ENCODE measurements at places on chromosomes 12 and 14.

- no peak for DNase-seq
Observed at GRCh38 chr12:29744365-29744764, 39.4 kb downstream of the TMTC1 start.

DNA sequence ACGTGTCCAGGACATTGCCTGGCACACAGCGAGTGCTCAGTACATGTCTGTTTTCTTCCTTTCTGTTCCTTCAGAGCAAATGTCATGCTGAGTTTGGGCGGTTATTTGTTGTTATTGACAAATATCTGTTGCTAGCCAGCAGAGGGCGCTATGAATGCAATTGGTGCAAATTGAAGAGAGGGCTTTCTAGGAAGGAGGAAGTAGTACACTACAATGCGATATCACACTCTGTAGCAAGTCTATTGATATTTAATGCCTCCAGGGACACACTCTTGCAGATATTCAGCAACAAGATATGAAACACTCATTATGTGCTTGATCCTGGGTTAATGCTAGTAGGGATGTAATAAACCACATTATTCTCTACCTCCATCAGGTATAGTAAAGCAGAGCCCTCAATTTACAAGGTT lies 267.3 kb upstream of the SRRM4 start:
- no peak for DNase-seq

DNA sequence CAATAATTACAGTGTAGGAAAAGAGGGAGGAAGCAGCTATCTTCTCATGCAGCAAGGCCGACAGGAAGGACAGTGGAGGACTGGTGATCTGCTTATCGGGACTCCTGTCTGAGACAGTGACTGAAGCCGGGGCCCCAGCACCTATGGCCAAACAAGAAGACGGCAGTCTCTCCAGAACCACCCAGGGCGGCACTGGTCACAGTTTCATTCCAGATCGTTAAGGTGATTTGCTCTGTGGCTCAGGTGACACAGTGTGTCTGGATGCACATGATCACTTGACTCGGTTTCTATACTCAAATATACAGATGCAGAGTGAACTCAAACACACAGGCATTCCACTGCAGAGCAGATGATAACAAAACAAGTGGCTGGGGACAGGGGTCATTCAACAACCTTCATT lies 52.1 kb upstream of the CORO1C start:
- no peak for DNase-seq

DNA sequence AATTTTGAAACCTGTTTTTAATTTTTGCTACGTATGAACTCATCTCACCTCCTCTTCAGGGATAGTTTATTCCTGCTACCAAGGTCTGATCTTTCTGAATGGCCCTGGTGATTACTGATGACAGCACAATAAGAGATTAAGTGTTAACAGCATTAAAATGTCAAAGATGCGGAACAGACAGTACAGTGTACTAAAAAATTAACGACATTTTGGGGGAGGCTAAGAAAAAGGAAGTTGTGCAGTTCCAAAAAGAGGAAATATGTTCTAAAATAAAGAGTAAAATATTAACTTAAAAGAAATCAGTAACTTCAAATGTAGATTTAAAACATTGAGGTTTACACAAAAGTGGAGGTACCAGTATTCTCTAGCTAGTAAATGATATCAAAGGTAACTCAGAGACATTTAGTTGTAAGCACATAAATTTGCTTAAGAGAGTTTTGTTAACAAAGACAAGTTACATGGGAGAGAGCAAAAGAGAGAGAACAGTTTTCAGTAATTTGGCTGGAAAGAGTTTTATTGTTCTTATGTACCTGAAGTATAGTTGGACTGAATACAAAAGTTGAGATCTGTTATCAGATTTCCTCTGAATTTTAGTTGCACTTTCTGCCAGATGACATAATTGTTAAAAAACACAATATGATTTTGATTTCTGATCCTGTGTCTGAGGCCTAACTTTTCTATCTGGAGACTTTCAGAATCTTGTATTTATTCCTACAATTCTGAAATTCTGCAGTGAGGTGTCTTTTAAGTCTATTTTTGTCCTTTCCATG lies 4.2 kb upstream of the CLECL1 start:
- DNase-seq: no peak

GRCh38 chr14:81594012-81594411 lies 60.4 kb upstream of the SEL1L start:
- no peak for DNase-seq

DNA sequence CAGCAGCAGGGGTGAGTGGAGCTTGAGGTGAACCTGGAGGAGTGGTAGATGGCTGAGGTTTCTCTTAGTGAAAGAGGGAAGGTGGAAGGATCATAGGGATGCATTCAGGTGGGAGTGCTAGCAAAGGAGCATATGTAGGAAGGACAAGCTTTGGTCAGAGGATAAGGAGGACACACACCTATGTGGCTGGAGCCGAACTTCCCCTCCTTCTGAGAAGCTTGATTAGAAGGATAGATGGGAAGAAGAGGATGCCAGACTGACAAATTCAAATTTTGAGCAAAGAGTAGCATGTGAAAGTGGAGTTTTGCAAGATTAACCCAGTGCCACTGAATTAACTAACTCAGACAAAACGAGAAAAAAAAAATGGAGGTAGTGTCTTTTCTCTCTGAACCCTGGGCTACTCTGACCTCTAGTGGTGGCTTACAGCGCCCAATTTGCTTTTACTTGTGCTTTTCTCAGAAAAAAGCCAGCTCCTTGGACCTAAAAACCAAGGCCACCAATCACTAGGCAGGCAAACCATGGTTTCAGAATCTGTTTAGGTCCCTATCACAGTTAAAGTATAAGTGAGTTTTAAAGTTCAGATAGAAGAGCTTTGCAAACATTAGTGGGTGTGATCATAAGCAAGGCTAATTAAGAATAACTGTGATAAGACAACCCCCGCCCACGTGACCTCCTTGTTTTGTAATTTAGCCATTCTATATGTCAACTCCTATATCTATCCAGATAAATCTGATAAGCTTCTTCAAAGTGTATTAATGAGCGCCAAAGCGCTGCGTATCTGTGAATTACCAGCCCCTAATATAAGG lies 15.5 kb downstream of the EMP1 start:
- peak; percentile 46 for DNase-seq

- DNase-seq: no peak
Observed at GRCh38 chr12:120181991-120182631, 12.4 kb downstream of the GCN1 start.

- DNase-seq: no peak
Observed at GRCh38 chr12:116138781-116139180, 138.7 kb downstream of the MED13L start.

- no peak for DNase-seq
Observed at GRCh38 chr14:88229428-88229827, 93.6 kb downstream of the KCNK10 start.

DNA sequence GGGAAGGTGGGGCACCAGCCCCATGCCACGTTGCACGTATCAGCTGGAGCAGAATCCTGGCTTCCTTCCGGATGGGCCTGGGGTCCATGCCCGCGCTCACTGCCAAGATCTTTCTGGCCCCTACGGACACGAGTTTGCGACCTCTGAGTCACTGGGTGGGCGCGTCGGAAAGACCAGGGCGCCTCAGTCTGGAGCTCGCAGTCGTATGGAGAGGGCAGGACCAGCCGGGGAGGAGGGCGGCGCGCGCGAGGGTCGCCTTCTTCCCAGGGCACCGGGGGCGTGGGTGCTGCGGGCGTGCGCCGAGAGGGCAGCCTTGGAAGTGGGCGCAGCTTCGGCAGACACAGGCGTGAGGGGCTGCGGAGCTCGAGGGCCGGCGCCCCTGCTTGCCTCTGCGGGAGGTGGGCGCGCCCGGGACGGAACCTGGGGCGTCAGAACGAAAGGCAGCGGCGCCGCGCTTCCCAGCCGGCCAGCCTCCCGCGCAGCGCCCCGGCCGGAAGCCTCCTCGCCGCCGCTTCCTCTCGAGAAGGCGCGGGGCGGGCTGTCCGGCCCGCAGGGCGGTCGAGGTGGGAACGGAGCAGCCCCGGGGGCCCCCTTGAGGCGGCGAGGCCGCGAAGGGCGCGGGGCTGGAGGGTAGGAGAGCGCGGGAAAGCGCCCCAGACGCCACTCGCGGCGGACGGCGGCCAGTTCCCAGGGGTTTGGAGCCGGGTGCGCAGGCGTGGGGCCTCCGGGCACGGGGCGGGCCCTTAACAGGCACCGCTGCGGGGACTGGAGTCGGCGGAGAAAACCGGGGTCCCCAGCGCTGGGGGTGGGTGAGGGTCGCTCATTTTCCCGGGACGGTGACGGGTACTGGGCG lies at the start of gene ARL6IP4:
Gene ARL6IP4, plus strand, starts transcription at position 499 of the 853 bp plus-strand sequence. CDS start 459 bp downstream, outside the sequence.
- peak; percentile 33 for DNase-seq

GRCh38 chr12:23217667-23218066 lies 592.7 kb downstream of the ETNK1 start:
- DNase-seq: no peak

- DNase-seq: no peak
Observed at GRCh38 chr14:77717608-77718305, 9.9 kb downstream of the SLIRP start.

DNA sequence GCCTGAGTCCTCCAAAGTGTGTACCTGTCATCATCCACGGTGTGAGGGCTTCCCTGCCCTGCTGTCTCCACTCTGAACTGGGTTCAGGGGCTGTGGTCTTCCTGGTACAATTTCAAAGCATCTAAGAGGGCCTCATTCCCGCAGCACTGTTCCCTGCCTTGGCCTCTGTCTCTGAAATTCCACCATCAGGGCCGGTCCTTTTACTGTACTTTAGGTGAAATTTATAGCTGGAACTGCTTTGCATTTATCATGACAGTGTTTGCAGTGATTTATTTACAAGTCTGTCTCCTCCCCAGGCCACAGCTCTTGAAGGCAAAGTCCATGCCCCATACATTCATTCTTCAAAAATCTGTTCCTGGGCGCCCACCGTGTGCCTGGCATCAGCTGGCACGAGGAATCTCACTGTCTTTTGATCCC lies 36.9 kb upstream of the NCOR2 start:
- no peak for DNase-seq

DNA sequence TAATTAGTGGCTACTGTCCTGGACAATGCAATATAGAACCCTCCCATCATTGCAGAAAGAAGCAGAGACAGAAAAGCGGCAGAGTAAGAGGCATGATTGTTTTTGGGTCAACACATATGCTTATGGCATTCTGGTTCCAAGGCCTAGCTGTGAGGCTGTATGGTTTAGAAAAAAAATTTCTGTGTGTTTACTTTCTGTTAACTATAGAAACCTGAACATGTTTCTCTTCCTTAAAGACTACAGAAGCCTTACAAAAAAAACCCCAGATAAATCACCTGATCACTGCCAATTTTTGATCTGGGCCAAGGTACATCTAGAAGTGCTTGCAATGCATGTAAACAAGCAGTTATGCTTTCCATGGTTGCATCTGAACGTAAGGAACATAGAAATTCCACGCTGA lies 100.0 kb upstream of the HECTD1 start:
- no peak for DNase-seq

DNA sequence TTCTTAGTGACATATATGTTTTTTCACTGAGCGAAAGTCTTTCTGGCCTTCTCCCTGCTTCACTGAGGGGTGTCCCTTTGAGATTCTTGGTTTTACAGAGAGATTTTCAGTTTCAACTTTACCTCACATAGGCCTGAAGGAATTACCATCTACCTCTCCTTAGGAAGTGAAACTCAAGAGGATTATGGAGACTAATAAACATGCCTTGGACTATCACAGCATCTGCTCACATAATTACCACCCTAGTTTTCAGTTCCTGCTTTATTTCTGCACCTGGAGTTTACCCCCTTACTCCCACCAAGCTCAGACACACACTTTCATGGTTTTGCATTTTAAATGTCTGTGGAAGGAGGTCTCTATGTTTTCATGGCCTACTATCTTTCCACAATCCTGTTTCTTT lies 118.3 kb upstream of the SCAF11 start:
- DNase-seq: no peak

DNA sequence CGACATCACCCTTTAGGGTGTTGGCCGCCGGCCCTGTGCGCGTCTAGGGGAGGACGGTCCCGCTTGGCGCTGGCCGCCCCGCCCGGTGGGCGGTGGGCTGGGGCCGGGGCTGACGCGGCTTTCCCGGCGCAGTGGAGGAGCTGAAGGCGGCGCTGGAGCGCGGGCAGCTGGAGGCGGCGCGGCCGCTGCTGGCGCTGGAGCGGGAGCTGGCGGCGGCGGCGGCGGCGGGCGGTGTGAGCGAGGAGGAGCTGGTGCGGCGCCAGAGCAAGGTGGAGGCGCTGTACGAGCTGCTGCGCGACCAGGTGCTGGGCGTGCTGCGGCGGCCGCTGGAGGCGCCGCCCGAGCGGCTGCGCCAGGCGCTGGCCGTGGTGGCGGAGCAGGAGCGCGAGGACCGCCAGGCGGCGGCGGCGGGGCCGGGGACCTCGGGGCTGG lies 3.6 kb downstream of the TNFAIP2 start:
- DNase-seq: no peak

DNA sequence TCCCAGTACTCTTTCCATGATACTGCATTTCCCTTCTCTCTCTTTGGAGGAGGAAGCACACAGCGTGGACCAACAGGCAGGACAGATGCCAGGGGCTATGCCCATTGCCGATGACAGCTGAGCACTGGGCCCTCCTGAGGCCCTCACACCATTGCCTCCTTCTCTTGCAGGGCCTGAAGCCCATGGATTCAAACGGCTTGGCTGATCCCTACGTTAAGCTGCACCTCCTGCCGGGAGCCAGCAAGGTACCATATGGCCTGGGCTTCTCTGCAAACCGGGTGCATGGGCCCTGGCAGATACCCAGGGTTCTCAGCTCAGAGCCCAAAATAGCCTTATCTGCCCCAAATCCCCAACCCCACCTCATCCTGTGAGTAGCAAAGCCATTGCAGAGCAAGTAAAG lies 25.2 kb upstream of the OAS1 start:
- no peak for DNase-seq

DNA sequence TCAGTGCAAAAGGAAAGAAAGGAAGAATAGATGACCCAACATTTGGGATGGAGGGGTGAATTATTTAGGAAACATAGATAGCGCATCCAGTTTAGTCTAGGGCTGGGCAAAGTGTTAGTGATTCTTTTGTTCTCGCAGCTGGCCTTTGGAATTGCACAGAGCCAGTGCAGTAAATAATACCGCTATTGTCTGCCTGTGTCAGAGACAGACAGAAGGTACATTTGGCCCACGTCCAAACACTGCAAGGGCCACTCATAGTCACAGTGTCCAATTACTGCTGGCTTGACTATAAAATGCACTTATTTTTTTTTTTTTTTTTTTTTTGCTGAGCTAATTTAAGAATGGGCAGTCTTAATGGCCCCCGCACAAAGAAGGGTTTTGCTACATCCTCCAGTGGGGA lies 638.6 kb downstream of the BCL11B start:
- DNase-seq: no peak

GRCh38 chr14:58055497-58056010 lies 96.5 kb downstream of the ARMH4 start:
- no peak for DNase-seq

- no peak for DNase-seq
Observed at GRCh38 chr14:31411218-31411727, 9.1 kb downstream of the HEATR5A start.

- no peak for DNase-seq
Observed at GRCh38 chr12:77667101-77667500, 163.6 kb upstream of the NAV3 start.
